ENCODE measurements at places on chromosomes 11 and 22.
A peak's percentile ranks its signal among the peaks of the same experiment; 100 is the strongest.

- DNase-seq = no peak
Measured at GRCh38 chr11:47161890-47162289, 14.8 kb downstream of the ARFGAP2 start.

DNA sequence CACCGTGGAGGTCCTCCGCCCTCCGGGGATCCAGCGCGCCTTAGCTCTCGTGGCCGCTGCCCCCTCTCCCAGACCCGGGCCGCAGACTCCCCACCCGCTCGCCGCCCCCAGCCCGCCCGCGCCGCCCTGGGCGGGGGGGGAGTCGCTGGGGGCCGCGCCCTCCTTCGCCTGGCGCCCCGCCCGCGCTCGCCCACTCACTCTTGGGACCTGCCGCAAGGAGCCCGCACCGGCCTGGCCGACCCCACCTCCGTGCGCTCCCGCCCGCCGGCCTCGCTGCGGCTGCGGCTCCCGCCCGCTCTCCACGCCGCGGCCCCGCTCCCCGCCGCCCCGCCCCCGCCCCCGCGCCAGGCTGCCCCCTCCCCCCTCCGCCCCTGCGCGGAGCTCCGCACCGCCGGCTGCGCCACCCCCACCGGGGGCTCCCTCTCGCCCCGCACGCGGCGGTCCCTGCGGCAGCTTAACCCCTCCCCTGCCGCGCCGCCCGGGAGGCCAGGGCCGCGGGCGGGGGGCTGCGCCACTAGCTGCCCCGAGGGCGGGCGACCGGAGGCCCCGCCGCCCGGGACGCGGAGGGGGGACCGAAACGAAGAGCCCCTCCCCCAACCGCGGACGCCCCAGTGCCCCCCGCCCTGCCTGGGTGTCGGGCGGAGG is 724 bp upstream of the RASGRP2 start:
- no peak for DNase-seq

DNA sequence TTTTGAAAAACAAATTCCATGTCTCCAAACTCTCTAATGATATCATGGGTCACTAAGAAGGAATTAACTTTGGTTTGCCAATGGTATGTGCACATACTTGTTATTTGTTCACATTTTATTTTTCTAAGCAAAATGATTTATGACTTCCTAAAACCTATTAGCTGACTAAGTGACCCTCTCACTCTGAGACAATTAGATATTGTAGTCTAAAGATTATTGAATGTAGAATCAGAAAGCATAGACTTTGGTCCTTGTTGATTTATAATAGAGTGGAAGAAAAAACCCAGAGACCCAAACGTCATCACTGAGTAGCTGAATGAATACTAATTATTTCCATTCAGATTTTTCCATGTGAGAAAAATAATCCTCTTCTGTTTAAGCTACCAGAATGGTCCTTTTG is 243.5 kb upstream of the ANO3 start:
- no peak for DNase-seq

GRCh38 chr11:67648140-67648795 is 2.3 kb downstream of the ACY3 start:
- peak; percentile 64 for DNase-seq

- DNase-seq = no peak
Measured at GRCh38 chr11:19279451-19279850, 38.7 kb upstream of the E2F8 start.

GRCh38 chr11:68993546-68993945 is 12.8 kb upstream of the MRGPRD start:
- no peak for DNase-seq

GRCh38 chr11:73389134-73389525 is 12.9 kb downstream of the RELT start:
- DNase-seq = no peak

DNA sequence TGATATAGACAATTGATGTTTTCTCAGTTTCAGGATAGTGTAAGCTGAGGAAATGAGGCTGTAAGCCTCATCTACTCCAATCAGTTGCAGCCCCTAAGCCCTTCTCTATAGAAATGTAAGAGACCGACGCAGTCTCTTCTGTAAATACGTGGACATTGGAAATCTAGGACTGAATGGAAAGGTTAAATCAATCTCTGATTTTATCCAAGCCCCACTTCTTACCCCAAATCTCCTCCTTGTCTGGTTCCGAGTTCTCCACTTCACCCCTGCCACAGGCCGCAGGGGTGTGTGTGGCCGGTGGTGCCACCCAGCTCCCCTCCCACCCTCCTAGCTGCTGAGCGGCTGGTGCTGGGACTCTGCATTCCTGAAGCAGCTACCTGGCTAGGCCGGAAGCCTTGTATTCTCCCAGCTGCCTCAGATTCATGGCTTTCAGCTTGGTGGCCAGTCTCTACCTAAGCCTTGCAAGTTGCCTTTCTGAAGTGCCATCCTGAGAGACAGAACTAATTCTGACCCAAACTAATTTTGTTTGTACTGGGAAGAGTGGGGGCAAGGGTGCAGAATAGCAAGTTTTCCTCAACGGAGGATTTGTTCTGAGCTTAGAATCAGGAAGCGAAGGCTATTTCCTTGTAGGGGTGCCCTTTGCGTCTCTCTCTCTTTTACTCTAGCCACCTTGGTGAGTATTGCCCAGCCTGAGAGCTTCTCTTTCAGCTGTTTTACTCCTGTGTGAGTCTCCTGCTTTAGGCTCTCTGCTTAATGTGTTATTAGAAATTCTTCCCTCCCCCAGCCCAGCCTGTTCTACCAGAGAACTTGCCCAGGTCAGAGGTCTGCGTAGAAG is 749 bp downstream of the VWA5A start:
- DNase-seq = no peak

Measured in NCI-H510A treated with DMSO at 0.1 percent for 48 hours (cell line).